ENCODE measurements at places on chromosomes 6 and 20. TPM values are rescaled to one million over a fixed set of nuclear protein-coding genes. Genes with fewer than 3 reads are reported as not detected.

The MYLK4 gene
- total RNA-seq = 0.28 TPM

The HACE1 gene
- total RNA-seq = 22.4 TPM

The ZSCAN16 gene
- total RNA-seq = 5.3 TPM

The ERVFRD-1 gene
- not detected for total RNA-seq

The ABHD16B gene
- not detected for total RNA-seq

The CST2 gene
- total RNA-seq = not detected

The TNFRSF6B gene
- not detected for total RNA-seq

The ZDHHC14 gene
- 8.7 TPM for total RNA-seq

The PRSS35 gene
- total RNA-seq = not detected

The NFATC2 gene
- 53.3 TPM for total RNA-seq

The HLA-DOA gene
- 3.4 TPM for total RNA-seq

The MBOAT1 gene
- total RNA-seq = 25.5 TPM

The XRN2 gene
- total RNA-seq = 70.4 TPM

The LPA gene
- not detected for total RNA-seq

The SSTR4 gene
- not detected for total RNA-seq

The PPP1R3D gene
- total RNA-seq = 9.7 TPM

The MAPK13 gene
- 53.7 TPM for total RNA-seq

The PAK5 gene
- total RNA-seq = not detected

The DCBLD1 gene
- total RNA-seq = 10.6 TPM

The SLC26A8 gene
- total RNA-seq = not detected

The OXT gene
- total RNA-seq = not detected

The LTV1 gene
- total RNA-seq = 18.3 TPM

The CEP57L1 gene
- total RNA-seq = 21.6 TPM

The KCNQ5 gene
- 4.3 TPM for total RNA-seq

The WFDC10B gene
- total RNA-seq = not detected

The KCNS1 gene
- total RNA-seq = 0.13 TPM

The STX11 gene
- total RNA-seq = 25.0 TPM

The VSX1 gene
- not detected for total RNA-seq

The TP53INP2 gene
- total RNA-seq = 3.3 TPM

The PLTP gene
- 3.1 TPM for total RNA-seq

The PAK1IP1 gene
- 10.1 TPM for total RNA-seq

The TMC2 gene
- not detected for total RNA-seq

The TMEM170B gene
- total RNA-seq = 0.50 TPM

The PLG gene
- total RNA-seq = 0.30 TPM

The PTPRT gene
- total RNA-seq = not detected

The PHACTR1 gene
- total RNA-seq = 0.33 TPM

The LYRM2 gene
- total RNA-seq = 34.4 TPM

The CSE1L gene
- 65.6 TPM for total RNA-seq

The MEI4 gene
- total RNA-seq = not detected

The LGSN gene
- total RNA-seq = 0.15 TPM

The BPI gene
- not detected for total RNA-seq

The SLC13A3 gene
- total RNA-seq = not detected

The C6orf141 gene
- total RNA-seq = not detected

The KCNG1 gene
- total RNA-seq = 0.30 TPM

Measured in activated CD4-positive, alpha-beta memory T cell treated with anti-CD3 and anti-CD28 coated beads, Interleukin-2, amount 10 ng/mL, durations not matched to agents 7 days and 5 days (primary cell).